ENCODE measurements at places on chromosomes 4 and X.
A peak's percentile ranks its signal among the peaks of the same experiment; 100 is the strongest.

DNA sequence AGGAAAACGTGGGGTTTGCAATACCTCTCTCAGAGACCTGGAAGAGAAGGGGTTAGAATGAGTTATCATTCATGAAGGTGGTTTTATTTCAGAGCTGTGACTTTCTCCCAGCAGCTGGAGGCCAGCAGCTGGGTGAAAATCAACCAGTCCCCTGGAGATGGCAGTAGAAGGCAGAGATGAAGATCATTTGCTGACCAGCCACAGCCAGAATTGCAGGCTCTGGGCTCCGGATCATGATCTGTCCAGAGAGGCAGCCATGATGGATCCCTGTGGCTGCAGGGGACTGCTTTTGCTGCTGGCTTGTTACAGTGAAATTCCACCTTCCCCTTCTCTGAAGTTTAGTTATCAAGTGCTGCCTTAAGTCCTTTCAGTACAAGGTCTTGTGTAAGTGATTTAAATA lies 46.9 kb upstream of the TAB3 start:
- DNase-seq, result peak; percentile 5

- DNase-seq, result no peak
These were observed 37.4 kb downstream of the SPRY1 start for GRCh38 chr4:123433976-123434375.

DNA sequence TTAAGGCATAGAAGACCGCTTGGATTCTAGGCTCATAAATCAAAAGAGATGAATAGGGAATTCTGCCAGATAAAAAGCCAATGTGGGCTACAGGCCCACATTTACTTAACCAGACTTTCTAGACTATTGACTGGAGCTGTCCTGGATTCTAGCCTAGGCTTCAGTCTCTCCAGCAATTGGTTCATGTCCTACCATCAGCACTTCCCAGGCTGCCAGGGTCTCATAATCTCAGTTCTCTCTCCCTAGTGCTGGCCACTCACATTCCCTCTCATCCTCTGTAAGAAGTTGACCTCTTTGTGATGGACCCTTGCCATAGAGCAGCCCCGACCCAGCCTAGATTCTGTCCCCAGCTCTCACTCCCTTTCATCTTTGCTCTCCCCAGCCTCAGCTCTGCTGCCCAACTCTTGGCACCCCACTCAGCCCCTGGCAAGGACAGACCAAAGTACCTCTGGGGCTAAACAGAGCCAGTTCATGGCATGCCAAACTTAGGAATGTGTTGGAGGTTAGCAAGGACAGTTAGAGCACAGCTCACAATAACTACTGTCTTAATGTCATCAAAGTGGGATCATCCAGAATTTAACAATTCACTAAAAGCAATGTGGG lies 396.2 kb downstream of the INPP4B start:
- no peak for DNase-seq

DNA sequence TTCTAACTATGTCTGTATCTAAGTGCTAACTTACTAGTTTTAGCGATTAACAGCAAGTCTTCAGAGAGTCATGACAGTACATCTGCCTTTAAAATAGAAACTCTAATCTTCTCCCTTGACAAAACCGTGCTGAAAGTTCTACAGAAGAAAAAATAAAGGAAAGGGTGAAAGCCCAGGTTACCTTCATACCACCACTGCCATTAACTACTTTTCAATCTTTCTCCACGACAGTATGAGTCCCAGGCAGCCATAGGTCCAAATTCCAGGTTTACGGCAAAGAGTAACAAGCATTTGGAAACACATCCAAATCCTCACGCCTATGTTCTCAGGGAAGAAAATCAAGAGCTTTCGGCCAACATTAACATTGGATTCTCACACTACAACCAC lies 12.4 kb upstream of the ZCCHC13 start:
- DNase-seq, result no peak

- DNase-seq, result no peak
These were observed 100.0 kb downstream of the LARP1B start for GRCh38 chr4:128161138-128161537.

- DNase-seq, result no peak
These were observed 6.8 kb upstream of the CISD2 start for GRCh38 chr4:102862016-102862415.

DNA sequence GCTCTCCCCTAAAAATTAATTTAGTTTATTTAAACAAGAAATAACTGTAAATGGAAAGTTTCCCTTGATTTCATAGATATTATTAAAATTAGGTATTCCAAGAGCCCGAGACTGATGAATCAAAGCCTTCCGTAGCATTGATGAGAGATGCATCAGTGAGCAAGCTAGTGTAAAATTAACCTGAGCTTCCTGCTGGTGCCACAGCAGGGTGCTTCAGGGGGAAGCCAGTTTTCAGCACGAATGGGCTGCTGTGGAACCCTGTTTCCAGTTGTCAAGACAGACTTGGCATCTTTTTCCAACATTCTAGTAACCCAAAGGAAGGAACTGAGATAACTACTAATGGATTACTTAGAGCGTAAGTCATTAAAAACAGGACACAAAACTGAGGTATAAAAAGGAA lies 221.7 kb downstream of the RBMX2 start:
- DNase-seq, result no peak

DNA sequence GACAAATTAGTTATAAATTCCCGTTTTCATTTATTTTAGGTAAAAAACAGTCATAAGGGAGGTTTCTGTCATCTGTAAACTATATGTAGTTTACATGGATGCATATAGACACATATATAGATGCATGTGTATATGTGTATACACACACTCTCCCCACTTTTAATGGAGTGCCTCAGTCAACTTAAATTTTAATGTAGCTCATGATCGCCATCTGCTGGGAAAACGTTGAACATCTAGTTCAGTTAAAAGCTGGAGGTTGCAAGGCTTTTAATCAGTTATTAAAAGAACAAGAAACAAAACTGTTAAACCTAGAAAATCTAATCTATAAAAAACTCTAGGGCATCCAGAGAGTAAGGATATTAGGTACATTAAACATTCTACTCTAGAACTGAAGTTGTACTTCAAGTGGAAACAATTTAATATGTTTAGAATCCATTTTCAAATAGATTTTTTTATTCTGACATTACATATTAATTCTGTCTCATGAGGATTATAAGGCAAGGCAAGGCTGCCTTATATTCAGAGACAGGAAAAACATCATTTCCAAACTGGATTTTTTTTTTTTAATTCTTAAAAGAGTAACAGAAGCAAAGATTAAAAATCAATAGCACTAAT lies 122.6 kb downstream of the SHISA3 start:
- peak; percentile 85 for DNase-seq

GRCh38 chrX:82816562-82816961 lies 691.5 kb upstream of the POU3F4 start:
- DNase-seq, result no peak
